GM23338 (cell line): ENCODE measurements at places on chromosomes 7 and 10. TPM values are rescaled to one million over a fixed set of nuclear protein-coding genes. Genes with fewer than 3 reads are reported as not detected.

- DNase-seq = no peak
Observed at GRCh38 chr7:114973147-114973546, 51.3 kb downstream of the MDFIC start.

- no peak for DNase-seq
Observed at GRCh38 chr7:77819021-77819420, 20.4 kb downstream of the PHTF2 start.

GRCh38 chr10:132111121-132111731, 45.5 kb downstream of the JAKMIP3 start:
- no peak for DNase-seq

Gene ERV3-1
- total RNA-seq = 13.8 and 15.3 TPM in 2 replicates

Gene NUTM2E
- 0.12 TPM in 1 of 2 replicates, not detected in the other for total RNA-seq

- no peak for DNase-seq
Observed at GRCh38 chr10:5462841-5463293, 36.5 kb downstream of the CALML5 start.

DNA sequence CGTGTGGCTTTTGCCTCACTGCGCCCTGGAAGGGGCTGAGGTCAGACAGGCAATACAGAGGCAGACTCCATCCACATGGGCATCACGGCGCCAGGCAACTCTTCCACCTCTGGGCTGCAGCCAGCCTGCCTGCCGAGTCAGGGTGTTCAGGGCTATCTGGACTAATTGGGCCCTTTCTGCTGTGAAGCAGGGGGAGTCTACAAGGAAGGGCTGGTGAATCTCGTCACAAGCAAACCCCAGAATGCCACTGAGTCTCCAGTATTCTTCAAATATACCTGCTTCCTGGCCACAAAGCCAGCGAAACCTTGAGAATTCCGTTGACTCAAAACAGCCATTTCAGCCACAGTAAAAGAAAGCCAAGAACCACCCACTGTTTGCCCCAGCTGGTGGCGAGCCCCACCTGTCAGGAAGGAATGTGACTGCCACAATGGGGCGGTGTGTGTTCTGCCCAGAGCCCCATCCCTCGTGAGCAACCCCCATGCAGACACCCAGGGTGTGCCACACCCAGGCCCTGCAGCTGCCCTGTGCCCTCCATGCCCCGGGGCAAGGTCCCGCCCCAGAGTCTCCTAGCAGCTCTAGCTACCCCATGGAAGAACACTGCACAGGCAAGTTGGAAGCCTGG, 117.3 kb downstream of the FAM53B start:
- peak; percentile 54 for DNase-seq

DNA sequence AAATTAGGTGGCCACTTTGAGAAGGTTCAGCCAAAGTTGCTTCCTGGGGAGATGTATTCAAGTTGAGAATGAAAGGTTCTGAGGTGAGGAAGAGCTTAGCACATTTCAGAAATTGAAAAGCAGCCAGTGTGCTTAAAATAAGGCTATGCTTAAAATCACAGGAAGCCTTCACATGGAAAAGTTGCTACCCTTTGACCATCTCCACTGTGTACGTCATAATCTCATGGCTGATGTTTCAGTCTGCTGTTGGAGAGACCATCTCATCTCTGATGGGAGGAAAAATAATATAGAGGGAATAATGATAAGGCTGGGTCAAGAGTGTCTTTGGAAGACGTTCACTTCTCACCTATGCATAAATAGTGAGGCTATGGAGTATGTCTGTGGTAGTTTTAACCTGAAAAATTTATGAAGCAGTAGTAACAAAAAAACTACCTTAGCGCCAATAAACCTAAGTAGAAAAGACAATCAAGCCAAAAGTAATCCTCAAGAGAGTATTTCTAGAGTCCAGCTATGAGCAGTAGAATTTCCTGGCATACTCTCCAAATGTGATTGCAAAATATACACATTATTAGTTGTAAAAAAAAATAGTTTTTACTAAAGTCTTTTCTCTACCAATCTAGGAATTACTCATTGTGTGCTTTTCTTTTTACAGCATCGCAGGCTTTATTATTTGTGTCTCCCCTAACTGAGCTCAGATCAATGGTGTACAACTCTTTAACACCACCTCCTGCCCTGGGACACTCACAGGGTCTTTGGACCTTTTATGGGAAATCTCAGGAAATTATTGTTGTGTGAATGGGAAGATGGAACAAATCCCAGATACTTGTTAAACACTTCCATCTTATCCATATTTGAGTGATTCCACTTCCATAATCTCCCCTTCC, 435.2 kb upstream of the LRGUK start:
- DNase-seq = no peak

Gene CCDC172
- total RNA-seq = 3.8 and 4.6 TPM in 2 replicates

Gene ARHGEF35
- total RNA-seq = 21.4 and 26.3 TPM in 2 replicates

DNA sequence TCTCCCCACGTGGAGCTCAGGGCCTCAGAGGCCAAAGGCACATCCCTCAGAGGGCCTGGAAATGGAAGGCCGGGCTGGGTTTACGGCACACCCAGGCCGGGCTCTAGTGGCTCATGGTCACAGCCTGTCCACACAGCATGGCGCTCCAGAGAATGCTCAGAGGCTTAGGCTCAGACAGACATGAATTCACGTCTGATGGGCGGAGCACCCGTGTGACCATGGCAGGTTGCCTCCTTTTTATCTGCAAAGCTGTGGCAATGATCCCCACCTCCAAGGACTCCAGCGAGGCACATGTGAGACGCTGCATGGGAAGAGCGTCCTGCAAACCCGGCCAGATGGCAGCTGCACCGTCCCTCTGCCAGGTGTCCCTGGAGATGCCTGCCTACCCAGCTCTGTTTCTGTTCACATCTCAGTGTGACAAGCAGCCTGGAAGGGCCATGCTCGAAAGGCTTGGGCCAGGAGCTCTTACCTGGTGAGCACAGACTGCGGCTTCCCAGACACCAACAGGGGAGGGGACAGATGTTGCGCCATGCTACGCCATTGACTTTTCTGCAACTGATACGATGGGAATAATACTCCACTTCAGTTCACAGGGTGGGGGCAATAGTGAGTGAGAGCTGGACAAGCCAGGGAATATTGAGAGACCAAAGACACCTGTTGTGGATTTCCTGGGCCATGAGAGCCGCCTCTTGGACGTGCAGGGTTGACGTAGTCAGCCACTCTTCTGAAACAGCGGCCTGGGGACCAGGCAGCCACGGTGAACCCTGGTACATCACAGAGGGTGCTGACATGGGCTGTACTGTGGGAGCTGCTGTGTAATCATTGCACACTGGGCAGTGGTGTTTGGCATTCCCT, 34.4 kb upstream of the FAM20C start:
- no peak for DNase-seq

DNA sequence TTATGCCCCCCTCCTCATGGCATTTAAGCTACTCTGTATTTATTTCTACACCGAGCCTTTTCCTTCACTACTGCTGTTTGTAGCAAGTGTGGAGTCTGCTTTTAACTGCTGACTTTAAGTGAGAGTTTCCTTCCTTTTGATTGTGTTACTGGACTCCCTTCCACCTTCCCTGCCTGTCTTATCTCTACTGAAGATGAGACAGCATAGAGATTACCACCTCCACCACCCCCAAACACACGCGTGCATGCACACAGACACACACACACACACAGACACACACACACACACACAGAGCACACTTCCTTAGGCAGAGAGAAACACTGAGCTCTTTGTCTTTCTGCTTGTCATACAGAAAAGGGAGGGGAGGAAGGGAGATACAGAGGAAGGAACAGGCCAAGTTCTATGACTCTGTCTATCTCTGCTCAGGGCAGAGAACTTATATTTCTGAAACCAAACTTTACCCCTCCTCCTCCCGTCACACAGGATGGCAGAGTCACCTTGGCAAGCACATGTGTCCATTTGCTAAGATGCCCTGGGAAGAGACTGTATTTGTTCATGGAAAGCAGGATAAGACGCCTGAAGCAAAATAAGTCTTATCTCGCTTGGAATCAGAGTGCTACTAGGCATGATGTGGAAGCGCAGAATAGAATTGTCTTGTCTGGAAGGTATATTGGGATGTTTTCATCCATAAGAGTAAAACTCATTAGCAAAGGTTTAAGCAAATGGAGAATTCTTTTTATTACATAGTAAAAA, 81.8 kb upstream of the CAV2 start:
- no peak for DNase-seq

GRCh38 chr7:128059143-128059988, 28.1 kb upstream of the LRRC4 start:
- peak; percentile 24 for DNase-seq

Gene SYCE1
- not detected in 2 replicates for total RNA-seq

DNA sequence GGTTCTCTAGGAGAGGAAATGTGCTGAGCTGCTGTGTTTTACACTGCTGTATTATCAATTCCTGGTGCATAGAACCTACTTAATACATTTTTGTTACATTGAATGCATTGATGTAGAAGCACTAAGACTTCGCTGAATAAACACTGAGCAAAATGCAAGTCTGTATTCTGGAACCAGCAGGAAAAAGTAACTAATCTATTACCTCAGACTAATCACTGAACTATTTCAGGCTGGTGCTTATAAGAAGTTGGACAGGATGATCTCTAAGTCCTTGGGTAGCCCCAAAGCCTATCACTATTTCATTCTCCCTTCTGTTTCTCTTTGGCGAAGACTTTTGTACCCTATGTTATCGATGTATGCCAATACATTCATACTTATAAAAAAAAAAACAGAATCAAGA, 87.2 kb upstream of the LRRTM3 start:
- no peak for DNase-seq

GRCh38 chr10:89183571-89183970, 23.5 kb downstream of the CH25H start:
- no peak for DNase-seq

DNA sequence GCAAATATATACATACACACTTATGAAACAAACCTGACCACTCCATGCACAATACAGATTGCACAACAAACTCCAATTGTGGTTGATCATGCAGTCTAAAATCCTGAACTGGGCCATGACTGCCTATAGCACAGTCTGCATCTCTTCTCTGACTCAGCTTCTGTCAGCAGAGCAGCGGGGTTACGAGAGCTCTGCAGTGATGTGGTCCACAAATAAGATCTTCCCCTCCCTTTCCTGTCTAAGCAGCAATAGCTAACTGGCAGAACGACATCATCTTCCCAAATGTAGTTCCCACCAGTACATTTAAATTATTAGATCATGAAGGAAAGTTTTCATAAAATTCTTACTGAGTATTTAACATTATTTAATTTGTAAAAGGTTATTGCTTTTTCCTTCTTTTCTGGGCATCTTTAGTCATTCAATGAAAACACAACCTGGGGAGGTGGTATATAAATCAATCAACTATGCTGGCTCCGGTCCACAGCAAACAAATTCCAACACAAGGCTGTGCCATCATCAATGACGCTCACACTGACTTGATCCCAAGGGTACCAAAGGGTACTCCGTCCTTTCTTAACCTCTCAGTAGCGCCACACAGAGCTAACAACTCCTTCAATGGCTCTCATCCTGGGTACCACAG, 17.1 kb downstream of the ARHGAP21 start:
- DNase-seq = no peak

GRCh38 chr7:6127110-6127490, 95.9 kb downstream of the ANKRD61 start:
- no peak for DNase-seq

GRCh38 chr10:48896756-48897440, 42.7 kb downstream of the LRRC18 start:
- DNase-seq = no peak

Gene MAP3K8
- total RNA-seq = 3.5 and 6.1 TPM in 2 replicates

GRCh38 chr10:6788231-6788630, 208.2 kb upstream of the PRKCQ start:
- DNase-seq = no peak

GRCh38 chr7:98079891-98080648, 26.6 kb upstream of the LMTK2 start:
- no peak for DNase-seq

- DNase-seq = peak; percentile 40
Observed at GRCh38 chr10:10193848-10194247, 823.8 kb upstream of the CELF2 start.

Gene TMEM139
- total RNA-seq = 2.3 and 3.6 TPM in 2 replicates

- no peak for DNase-seq
Observed at GRCh38 chr10:114753126-114753525, 68.5 kb upstream of the FHIP2A start.

- DNase-seq = no peak
Observed at GRCh38 chr10:62082729-62083411, 181.4 kb downstream of the ARID5B start.

Gene NOS3
- 6.1 and 13.3 TPM in 2 replicates for total RNA-seq

GRCh38 chr7:105734233-105734632, 142.2 kb downstream of the ATXN7L1 start:
- DNase-seq = no peak

DNA sequence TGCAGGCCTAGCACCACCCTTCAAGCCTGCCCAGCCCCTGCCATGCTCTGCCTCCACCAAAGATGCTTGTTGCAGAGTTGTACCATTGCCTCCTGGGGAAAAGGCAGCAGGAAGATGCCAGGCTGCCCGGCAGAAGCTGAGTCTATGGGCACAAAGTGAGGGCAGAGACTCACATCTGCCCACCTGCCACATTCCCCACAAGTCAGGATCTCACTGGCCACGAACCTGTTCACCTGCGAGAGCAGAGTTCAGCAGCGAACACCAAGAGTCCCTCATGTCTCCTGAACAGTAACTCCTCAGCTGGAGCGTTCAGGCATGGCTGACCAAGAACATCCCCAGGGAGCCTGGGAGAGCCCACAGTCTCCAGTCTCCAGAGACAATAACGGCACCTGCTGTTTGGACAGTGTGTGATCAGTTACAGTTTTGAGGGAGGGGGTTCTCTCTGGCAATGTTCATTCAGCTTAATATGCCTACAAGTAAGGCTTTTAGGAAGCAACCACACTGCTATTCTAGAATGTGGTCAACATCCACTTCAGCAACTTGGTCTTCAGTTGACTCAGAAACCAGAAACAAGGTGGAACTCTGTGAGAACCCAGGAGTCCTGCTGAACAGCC, 78.5 kb downstream of the GRID1 start:
- DNase-seq = no peak

- peak; percentile 76 for DNase-seq
Observed at GRCh38 chr7:102286237-102287110, at the start of gene SH2B2. TSS of gene SH2B2 (plus strand) at chr7:102286868. CDS start at chr7:102300551, 13,683 bp downstream.

Gene CRHR2
- total RNA-seq = 0.14 and 0.23 TPM in 2 replicates

DNA sequence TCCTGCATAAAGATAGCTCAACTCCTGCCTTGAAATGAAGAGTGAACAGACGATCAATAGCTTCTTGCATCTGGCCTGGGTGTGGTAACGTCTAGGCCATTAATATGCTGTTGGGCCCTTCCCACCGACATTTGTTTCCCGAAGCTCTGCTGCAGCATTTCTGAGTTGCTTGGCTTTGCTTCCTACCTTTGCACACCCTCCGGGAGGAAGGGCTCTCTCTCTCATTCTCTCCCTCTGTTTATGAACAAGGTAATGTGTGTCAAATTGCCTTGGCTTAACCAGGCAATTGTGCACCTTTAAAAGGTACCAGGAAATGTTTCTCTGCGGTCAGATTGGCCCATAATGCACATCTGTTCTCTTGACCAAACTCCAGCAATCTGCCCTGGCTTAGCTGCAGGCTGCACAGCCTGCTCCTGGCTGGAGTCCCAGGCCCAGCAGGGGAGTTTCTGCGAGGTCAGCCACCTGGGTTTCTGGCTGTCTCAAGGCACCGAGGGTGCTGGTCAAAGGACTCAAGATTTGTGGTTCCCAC, 223.7 kb downstream of the SNX10 start:
- DNase-seq = no peak

- no peak for DNase-seq
Observed at GRCh38 chr7:39702133-39702532, 78.8 kb downstream of the RALA start.
